Tibial artery (tissue), 4 donors: ENCODE measurements at places on chromosomes 6 and 20.

DNA sequence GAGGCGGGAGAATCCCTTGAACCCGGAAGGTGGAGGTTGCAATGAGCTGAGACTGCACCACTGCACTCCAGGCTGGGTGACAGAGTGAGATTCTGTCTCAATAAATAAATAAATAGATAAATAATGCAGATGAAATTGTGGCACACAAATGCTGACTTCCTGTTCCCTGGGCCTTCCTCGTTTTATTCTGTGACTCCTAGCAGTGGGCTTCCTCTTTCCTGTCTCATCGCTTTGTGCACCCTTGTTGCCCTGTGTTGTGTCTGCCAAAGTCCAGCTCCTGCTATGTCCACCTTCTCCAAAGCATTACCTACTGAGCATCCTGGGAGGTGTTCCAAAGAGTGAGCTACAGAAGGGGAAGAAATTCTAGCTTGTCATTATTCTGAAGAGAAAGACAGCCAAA lies 100.2 kb upstream of the TIAM2 start:
- DNase-seq: no peak

DNA sequence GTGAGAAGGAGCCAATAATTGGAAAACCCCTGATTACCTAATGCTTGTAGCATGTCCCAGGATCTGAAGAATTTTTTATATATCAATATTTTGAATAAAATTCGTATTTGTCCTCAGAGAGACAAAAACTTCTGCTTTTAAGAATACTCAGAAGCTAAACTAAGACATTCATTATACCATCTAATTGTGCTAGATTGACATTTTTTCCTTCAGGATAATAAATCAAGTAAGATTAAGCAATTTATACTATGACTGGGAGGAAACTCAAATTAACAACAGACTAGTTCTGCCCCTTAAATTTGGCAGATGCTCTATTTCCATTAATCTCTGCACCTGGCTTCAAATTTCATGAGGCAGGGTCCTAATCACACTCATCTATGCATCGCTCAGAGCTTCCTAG lies 291.4 kb downstream of the PLCB1 start:
- no peak for DNase-seq

DNA sequence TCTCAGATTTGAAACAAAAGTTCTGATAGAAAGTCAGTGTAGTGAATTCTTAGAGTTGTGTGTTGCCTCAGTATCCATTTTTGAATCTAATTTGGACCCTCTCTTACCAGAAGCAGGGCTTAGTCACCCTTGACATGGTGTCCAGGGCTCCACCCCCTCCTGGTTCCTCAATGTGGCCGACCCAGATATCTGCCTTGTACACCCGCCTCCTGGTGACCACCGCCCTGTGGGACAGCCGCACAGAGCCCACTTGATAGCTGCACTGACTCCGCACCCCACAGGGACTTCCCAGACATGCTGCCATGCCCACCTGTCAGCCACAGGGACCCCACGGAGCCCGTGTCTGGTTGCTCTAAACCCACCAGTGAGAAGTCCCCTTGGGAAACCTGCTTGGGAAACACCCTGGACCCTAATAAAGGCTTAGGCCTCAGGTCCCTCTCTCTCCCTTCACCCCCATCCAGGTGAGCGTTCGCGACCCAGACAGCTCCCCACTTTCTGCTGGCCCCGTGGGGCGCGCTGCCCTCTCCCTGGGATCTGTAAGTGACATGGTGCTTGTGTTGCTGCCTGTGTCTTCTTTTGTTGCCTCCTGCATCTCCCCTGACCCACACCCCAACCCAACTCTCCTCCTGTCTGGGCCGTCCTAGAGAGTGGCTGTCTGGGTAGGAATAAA lies 47.2 kb upstream of the SYNDIG1 start:
- DNase-seq: no peak

DNA sequence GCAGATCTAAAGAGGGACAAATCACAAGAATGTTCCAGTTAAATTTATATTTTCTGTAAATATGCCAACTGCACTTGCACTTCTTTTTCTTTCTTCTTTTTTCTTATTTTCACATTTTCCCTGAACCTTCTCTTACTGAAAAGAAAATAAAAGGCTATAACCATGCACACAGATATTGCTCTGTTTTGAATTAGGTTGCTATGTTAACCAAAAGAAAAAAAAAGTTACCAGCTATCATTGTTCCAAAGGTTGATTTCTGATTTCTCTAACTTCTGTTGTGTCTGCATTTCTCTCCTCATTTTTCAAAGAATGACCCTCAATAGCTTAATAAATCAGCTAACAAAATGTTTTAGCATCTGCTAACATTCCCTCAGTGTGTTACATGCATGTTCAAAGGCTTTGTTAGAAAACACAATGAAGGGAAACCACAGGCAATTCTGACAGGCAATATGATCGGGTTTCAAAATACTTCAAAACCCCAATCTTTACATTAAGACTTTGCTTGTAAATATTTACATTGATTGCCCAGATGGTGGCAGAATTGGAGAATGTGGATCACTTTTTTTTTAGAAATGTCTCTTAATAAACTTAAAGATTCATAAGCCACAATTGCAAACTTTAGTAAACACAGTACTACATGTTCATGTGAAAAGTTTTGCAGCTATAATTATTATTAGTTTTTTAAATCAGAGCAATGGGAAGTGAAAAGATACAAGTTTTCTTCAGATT lies 928.3 kb upstream of the FLRT3 start:
- DNase-seq: no peak

DNA sequence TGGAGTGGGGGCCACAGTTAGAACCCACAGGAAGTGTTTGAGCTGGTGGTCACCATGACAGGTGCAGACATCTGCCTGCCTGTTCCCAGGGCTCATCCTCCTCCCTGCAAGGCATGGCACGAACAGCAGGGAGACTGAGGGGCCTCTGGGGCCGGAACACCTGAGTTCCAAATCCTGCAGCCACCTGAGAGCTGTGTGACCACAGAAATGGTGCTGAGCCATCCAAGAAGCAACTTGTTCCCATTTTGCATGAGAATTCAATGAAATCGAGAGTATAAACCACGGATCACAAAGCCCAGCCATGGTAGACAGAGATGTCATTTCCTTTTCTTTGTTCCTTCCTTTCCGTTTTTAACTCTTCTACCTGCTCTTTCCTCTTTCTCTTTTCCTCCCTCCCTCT lies 268.6 kb downstream of the FOXA2 start:
- no peak for DNase-seq
